Dermis microvascular lymphatic vessel endothelial cell (primary cell): ENCODE measurements at places on chromosomes 4 and X. TPM values are rescaled to one million over a fixed set of nuclear protein-coding genes. Genes with fewer than 3 reads are reported as not detected.

Gene ATG4A
- 11.1 and 13.2 TPM in 2 replicates for total RNA-seq

DNA sequence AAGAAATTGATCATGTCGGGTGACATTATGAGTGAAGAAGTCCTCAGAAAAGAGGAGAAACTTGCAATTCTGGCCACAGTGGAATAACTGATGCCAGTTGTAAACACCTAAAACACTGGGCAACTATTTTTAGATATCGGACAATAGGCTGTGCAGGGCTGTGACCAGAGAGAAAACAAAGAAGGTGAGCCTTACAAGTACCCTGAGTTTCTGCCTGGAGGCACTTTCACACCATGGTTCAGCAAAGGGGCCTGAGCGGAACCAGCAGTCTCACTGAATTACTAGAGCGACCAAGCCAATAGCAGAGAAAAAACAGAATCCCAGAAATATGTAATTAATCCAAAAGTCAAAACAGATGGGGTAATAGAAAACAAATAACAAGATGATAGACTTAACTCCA lies 11.2 kb downstream of the IRAK1 start:
- DNase-seq, result no peak

Gene TRMT10A
- 3.5 and 4.9 TPM in 2 replicates for total RNA-seq

Gene ARHGAP6
- 0.39 and 0.76 TPM in 2 replicates for total RNA-seq

DNA sequence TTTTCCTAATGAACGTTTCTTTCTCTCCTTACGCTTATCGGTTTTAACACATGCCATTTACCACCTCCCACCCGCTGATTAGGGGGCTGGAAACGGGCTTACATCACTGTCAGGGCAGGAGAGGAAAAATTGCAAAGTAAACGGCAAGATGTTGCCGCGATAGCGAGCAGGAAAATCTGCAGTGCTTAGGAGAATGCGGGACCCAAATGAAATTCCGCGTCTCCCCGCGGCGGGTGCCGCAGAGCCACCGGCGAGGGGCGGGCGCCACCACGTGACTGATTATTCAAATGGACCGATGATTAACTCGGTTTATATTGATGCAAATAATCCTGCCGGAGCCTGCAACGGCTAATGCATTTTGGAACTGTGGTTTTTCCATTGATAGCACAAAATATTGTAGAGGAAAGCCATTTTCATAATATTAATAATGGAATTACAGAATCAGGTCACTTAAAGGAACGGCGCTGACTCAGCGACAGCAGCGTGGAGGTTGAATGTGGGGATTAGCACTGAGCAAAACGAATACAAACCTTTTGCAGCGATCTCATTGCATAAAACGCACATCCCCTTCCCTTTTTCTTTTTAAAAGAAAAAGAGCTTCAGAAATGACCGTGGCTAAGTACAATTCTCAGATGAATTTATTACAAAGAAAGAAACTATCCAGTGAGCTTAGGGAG lies 224.2 kb downstream of the STIM2 start:
- no peak for DNase-seq

Gene RTL3
- total RNA-seq, result not detected in 2 replicates

DNA sequence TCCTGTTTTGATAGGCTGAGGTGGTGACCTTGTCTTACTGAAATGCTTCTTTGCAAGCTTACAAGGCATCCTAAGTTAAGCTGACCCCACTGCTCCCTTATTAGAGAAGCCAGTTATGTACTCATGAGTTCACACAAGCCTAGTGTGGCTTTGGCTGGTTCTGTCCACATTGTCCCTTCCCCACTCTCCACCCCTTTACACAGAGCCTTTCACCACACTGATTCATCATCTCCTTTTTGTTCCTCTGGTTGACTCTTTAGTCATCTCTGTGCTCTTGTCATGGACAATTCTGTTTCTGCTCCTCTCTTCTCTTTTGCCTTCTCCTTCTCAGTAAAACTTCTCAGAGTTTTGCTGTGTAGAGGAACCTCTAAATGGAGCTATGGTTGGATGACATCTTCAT lies 4.9 kb downstream of the CHRNA9 start:
- DNase-seq, result no peak

GRCh38 chr4:110514889-110515479 lies 39.0 kb downstream of the ENPEP start:
- peak; percentile 31 for DNase-seq

DNA sequence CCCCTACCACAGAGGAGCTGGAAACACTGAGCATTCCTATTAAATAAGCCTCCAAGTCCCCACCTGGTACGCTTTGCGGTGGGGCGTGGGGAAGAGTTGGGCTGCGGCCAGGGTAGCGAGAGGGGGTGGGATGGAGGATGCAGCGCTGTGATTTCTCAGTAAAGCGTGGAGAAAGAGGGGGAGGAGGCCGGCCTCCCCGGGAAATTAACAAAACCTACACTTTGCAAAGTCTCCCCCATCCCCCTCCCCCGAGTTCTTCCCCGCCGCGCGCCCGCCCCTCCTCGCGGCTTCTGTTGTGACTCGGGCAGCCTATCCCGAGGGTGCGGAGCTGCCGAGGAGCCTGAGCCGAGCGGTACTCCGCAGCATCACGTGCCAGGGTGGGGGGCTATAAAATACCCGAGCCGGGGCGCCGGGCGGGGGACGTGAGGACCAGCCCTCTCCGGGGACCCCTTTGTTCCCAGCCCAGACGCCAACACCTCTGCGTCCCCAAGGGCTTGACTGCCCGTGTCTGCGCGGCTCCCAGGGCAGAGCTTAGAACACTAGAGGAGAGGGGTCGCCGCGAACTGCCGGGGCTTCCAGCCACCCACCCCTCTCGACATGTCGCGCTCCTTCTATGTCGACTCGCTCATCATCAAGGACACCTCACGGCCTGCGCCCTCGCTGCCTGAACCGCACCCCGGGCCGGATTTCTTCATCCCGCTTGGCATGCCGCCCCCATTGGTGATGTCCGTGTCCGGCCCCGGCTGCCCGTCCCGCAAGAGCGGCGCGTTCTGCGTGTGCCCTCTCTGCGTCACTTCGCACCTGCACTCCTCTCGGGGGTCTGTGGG lies at the start of gene GSX2:
Gene GSX2, plus strand, starts transcription at position 416 of the 827 bp plus-strand sequence. Its CDS starts 182 bp downstream, at position 598.
- no peak for DNase-seq

- DNase-seq, result no peak
Observed at GRCh38 chr4:125392694-125393093, 77.9 kb downstream of the FAT4 start.
